ENCODE measurements at places on chromosomes 11 and 22.

- DNase-seq, result no peak
These were observed 100.6 kb downstream of the CD44 start for GRCh38 chr11:35239471-35240075.

GRCh38 chr11:44770401-44770800, 43.6 kb downstream of the TSPAN18 start:
- DNase-seq, result no peak

GRCh38 chr22:39353346-39353745, 3.6 kb downstream of the SYNGR1 start:
- no peak for DNase-seq

DNA sequence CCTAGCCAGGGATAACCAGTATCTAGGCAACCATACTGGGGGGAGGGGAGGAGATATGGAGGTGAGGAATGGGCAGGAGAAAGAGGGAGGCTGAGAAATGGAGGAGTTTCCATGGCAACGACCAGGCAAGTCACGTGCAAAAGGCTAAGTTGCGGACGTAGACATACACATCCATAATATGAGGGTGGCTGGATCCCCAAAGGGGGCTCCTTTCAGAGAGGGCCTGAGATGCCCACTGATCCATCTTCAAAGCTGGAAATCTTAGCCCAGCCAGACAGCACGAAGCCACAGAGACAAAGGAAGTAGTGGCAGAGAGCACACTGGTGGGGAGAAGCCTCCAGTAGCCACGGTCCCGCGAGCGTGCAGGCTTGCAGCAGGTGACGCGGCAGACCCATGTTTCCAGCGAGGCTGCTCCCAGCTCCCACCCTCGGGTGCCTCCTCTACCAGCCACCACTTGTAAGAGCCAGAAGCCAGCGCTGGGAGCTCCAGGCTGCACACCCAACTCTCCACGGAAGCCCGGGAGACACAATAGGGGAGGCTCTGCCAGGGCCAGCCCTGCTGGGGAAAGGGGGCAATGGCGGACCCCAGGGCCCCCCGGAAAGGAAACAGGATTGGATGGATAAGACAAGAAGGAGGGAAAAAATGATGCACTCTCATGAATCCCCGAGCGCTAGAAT, 938 bp downstream of the FXYD6 start:
- no peak for DNase-seq

DNA sequence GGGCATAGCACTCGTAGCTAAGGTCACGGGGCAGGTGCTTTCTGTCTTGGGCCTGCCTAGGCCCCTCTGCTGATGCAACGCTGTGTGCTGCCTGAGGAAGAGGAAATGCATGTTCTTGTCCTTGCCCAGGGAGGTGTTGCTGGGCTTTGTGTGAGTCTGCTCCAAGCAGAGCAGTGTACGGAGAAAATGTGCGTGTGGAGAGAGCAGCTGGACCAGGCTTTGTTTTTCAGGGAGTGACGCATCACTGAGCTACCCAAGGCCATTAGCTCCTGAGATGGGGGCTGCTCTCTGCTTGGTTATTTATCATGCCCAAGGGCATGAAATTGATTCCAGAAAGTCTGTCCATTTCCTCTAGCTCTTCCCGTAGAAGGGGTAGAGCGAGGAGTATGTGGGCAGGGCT, 82.9 kb upstream of the THY1 start:
- no peak for DNase-seq

- no peak for DNase-seq
These were observed 926.3 kb downstream of the OPCML start for GRCh38 chr11:132605825-132606570.

DNA sequence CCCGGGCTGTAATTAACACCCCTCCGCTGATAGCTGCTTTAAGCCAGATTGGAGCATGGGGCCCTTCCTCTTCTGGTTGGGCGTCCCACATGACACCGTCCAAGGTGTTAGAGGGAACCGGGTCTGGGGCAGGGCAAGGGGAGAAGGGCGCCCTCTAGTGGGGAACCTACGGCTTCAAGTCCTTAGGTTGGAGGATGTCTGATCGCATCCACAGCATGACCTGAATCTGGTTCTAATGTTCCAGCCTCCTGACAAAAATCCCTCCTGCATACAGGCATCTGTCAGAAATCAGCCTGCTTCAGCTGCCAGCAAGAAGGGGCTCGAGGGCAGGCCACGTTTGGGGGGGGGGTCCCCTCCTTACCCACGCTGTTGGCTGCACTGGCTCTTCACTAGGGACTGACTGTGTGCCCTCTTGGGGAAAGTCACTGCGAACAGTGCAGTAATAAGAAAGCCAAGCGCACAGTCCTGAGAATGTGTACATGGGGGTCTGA, 94.2 kb upstream of the TBCEL start:
- no peak for DNase-seq

DNA sequence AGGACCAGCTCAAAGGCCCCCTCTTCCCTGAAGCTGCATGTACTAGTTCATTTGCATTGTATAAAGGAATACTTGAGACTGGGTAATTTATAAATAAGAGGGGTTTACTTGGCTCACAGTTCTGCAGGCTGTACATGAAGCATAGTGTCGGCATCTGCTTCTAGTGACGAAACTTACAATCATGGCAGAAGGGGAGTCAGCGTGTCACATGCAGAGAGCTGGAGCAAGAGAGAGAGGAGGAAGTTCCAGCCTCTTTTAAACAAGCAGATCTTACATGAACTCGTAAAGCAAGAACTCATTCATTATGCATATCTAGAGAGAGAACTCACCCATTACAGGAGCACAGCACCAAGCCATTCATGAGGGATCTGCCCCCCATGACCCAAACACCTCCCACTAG, 7.1 kb upstream of the HMGXB4 start:
- DNase-seq, result no peak

DNA sequence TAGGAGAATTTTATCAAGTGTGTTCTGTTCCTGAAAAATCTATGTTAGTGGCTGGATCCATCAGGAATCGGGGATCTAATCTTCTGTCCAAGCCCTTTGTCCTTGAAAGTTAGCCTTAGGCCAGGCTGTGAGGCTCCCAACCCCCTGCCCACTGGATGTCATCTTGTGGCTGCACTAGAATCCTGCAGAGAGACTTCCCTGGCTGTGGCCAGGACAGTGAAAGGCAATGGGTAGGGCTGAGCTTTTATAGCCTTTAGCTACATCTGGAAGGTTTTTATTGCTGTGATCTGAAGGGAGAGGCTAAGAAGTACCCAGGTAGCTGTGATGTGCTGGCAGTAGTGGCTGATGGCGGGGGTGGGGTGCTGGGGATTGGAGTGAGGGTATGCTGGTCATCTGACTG, 2.1 kb downstream of the OAF start:
- DNase-seq, result no peak

DNA sequence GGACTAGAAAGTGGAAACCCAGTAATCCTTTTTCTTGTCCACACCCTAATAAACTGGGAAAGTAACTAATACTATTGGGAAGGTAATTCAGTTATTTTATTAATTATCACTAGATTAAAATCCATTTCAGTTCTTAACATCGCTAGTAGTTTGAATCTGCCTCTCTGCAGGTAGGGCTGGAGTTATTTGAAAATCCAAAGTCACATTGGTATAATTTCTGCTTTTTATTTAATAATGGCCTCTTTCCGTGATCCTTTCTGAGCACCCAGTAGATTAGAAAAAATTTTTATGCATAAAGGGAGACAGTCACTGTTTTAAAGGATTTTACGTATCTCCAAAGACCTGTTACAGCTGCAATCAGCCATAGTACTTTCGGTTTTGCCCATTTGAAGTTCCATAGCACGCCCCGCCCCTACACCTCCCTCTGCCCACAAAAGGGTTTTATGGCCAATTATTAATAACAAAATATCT, 605 bp upstream of the COPB1 start:
- no peak for DNase-seq

DNA sequence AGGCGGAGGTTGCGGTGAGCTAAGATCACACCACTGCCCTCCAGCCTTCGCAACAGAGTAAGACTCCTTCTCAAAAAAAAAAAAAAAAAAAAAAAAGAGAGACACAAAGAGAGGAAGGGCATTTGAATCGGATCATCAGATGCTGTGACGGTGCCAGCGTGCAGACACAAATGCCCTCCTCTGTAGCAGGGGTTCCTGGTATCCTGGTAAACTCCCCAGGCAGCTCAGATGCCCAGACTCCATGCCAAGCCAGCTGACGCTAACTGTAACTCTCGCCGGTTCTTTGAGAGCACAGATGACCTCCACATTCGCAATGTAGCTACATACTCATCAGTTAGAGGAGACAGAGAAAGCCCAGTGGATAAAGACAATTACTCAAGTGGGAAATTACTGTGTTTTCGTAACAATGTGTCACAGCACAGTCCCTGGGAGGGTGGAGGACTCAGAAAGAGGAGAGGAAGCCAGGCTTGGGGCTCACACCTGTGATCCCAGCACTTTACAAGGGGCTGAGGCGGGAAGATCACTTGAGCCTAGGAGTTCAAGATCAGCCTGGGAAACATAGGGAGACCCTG, 153.1 kb downstream of the BRD1 start:
- no peak for DNase-seq

- DNase-seq, result no peak
These were observed 24.5 kb downstream of the SMIM38 start for GRCh38 chr11:69180226-69180625.

GRCh38 chr11:117296881-117297280, 5.7 kb downstream of the BACE1-AS start:
- DNase-seq, result no peak

DNA sequence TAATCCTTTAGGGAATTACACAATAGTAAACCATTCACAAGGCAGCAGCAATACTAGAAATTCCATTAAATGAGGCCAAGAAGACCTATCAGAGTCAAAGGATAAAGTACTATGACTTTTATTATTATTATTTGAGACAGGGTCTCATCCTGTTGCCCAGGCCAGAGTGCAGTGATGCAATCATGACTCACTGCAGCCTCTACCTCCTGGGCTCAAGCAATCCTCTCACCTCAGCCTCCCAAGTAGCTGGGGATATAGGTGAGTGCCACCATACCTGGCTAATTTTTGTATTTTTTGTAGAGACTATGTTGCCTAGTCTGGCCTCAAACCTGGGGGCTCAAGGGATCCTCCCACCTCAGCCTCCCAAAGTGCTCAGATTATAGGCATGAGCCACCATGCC, 51.8 kb downstream of the TTC28 start:
- no peak for DNase-seq

DNA sequence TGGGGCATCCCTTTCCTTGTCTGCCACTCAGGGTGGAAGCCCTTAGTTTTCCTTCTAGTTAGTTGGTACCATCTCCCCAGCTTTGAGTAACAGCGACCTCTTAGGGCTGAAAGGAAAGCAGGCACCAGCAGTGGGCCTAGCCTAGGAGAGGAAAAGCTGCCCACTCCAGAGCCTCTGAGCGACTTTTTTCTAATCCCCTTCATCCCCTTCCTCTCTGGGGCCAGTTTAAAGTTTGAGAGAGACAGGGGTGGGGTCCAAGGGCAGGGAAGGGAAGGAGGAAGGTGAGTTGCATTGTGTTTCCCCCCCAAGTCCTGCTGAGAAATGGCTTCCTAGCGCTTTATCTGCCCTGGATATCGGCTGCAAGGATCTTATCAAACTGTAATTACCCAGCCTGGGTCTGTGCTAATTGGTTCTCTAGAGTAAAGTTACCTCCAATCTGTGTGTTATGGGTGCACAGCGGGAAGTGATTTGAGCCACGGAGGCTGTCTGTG, 573.9 kb upstream of the CADM1 start:
- no peak for DNase-seq

- no peak for DNase-seq
These were observed 82.3 kb downstream of the RCN1 start for GRCh38 chr11:32172848-32173834.

DNA sequence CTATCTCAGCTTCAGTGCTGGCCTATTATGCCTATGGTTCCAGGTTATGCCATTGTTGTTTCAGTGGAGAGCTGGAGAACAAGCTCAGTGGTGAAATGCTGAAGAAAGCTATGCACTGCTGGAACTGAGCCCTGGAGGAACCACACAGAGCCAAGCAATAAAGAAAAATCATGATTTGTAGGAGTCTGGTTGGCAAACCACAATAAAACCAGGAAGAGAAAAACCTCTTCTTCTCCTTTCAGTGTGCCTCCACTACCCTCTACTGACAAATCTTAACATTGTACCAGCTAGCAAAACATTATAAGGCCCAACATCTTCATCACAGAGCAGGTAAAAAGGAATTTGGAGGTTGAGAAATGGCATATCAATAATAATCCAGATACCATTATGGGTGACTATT, 5.3 kb downstream of the OR51F2 start:
- DNase-seq, result no peak

DNA sequence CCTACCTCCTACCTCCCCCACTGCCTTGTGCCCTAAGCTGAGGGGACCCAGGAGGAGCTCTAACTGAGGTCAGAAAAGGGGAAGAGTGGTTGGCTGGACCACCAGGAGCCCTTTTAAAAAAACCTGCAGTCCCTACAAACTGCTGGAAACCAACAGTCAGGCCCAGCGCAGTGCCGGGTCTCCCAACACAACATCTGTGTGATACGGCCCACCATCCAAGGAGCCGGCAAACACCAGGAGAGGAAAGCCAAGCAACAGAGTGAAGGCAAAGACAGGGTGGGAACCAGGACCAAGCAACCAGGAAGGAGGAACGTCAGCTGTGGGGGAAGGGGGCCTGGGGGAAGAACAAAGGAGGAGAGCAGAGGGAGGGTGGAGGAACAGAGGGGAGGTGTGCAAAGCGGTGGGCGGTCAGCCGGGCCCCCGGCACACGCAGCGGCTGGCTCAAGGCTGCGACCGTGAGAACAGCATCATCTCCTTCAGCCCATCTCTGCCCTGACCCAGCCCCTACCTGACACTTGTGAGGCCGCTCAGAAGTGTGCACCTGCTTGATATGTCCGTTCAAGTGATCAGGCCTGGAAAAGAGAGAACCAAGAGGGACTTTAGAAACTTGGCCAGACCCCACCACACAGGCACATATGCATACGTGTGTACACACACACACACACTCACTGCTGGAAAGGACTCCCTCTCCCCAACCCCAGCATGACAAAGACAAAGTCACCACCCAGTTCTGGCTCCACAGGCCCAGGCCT, 3.6 kb downstream of the PATZ1 start:
- DNase-seq, result no peak

- DNase-seq, result no peak
These were observed 1566.2 kb upstream of the TENM4 start for GRCh38 chr11:81007046-81007445.

GRCh38 chr11:93655047-93655446, 6.4 kb upstream of the CEP295 start:
- DNase-seq, result no peak

- DNase-seq, result no peak
These were observed 27.1 kb upstream of the OPCML start for GRCh38 chr11:133559382-133559781.

- no peak for DNase-seq
These were observed 45.5 kb upstream of the CRYBB3 start for GRCh38 chr22:25153961-25154666.

DNA sequence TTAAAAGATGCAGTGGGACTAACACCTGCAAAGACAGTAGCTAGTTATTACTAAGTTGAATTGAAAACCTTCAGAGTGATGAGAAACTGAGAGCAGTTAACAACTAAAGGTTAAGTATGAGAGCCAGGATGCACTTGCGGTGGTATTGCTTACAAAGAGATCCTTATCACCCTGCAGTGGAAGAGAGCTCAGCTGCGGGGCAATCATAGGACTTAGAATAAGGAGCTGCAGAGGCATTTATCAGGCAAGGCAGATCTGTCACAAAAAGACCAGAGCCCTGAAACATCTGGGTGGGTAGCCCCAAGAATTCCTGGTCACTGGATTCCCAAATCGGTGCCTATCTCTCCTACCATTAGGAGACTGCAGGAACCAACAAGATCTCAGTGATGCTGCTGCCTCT, 34.3 kb upstream of the CFAP300 start:
- no peak for DNase-seq

- no peak for DNase-seq
These were observed 6.9 kb downstream of the MCAT start for GRCh38 chr22:43136255-43136654.

- DNase-seq, result no peak
These were observed 14.9 kb downstream of the SCYL1 start for GRCh38 chr11:65539744-65540289.
